ENCODE measurements at places on chromosomes 6 and 20.
A peak's percentile ranks its signal among the peaks of the same experiment; 100 is the strongest.

DNA sequence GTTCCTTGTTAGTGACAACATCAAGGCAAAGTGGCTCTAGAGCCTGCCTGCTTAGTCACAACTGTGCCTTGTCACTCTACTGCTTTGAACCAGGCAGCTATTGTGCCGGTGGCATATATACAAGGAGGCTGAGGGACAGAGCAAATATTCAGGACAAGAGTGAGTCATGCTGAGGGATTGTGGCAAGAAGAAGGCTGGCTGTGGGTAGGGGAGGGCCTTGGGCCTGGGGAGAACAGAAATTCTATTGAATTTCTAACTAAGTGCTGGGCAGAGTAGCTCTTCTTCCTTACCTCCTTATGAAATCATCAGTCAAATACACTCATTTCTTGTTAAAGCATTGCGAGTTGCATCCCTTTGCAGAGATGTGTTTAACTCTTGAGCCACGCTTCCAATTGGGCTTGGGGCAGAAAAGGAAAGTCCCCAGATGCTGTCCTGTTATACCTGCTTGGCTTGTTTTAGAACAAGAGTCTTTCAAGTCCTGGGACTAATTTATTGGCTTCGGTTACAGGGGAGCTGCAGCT, 59.7 kb downstream of the PFDN4 start:
- H3K27ac ChIP-seq: no peak overlapping the region
- peaks cover 2% of the 10 kb centered on the region for H3K27me3 ChIP-seq
- no peaks in the 10 kb centered on the region for H3K36me3 ChIP-seq
- DNase-seq: peak; percentile 6

GRCh38 chr6:170532867-170533488, 20.1 kb downstream of the PSMB1 start:
- H3K27ac ChIP-seq: peak overlapping the region; percentile 47
- no peaks in the 10 kb centered on the region for H3K27me3 ChIP-seq
- peaks cover 6% of the 10 kb centered on the region for H3K4me1 ChIP-seq
- peaks cover 27% of the 10 kb centered on the region for H3K36me3 ChIP-seq

- H3K27me3 ChIP-seq: no peaks in the 10 kb centered on the region
- no peak overlapping the region for H3K27ac ChIP-seq
- H3K4me1 ChIP-seq: no peaks in the 10 kb centered on the region
- DNase-seq: no peak
Measured at GRCh38 chr20:16352321-16352720, 220.9 kb downstream of the KIF16B start.

GRCh38 chr20:60100780-60101179, 142.6 kb downstream of the CDH26 start:
- H3K4me3 ChIP-seq: no peak overlapping the region
- peaks cover 2% of the 10 kb centered on the region for H3K27me3 ChIP-seq
- H3K27ac ChIP-seq: no peak overlapping the region
- no peaks in the 10 kb centered on the region for H3K36me3 ChIP-seq
- DNase-seq: no peak
- H3K4me1 ChIP-seq: no peaks in the 10 kb centered on the region

DNA sequence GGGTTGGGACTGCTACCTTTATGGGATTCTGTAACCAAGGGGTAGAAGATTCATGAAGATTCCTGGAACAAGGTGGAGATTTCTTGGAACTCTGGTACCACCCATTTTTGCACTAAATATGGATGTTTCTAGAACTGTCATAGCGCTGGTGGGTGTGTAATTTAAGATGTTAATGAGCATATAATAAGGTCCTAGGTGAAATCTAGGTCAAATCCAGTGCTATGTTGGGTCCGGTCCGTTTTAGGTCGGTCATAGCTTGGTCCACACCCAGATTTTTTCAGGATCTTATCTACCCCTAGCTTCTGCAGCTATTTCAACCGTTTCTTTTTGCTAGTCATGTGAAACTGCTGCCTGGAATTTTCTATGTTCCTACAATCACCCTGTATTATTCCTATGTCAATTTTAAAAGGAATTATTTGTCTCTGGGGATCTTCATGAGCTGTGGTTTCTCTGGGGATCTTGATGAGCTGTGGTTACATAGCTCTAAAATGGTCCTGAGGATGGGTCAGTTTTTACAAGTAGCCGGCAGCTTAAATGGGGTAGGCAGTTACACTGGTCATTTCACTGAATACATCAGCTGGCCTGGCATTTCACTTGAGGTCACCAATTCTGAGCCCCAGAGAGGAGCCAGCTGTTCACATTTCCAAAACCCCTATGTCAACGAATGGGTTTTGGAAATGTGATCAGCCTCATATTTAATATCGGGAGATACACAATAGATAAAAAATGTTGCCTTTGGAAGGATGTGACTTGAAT, 652.3 kb upstream of the FLRT3 start:
- no peak overlapping the region for H3K4me3 ChIP-seq
- H3K4me1 ChIP-seq: no peaks in the 10 kb centered on the region
- no peak overlapping the region for H3K27ac ChIP-seq

GRCh38 chr6:136148051-136148450, 102.1 kb downstream of the MTFR2 start:
- H3K27ac ChIP-seq: no peak overlapping the region
- H3K36me3 ChIP-seq: peaks cover 15% of the 10 kb centered on the region
- H3K27me3 ChIP-seq: no peaks in the 10 kb centered on the region
- no peaks in the 10 kb centered on the region for H3K4me1 ChIP-seq
- H3K4me3 ChIP-seq: no peak overlapping the region

GRCh38 chr20:32984196-32984595, 20.0 kb downstream of the SUN5 start:
- no peak overlapping the region for H3K27ac ChIP-seq
- no peak overlapping the region for H3K4me3 ChIP-seq
- DNase-seq: no peak
- H3K27me3 ChIP-seq: peaks cover 9% of the 10 kb centered on the region
- H3K36me3 ChIP-seq: no peaks in the 10 kb centered on the region

- peak overlapping the region; percentile 48 for H3K27ac ChIP-seq
- peak; percentile 93 for DNase-seq
- H3K4me1 ChIP-seq: peaks cover 28% of the 10 kb centered on the region
- H3K27me3 ChIP-seq: no peaks in the 10 kb centered on the region
Measured at GRCh38 chr6:106159531-106159940, 73.4 kb downstream of the PRDM1 start.

DNA sequence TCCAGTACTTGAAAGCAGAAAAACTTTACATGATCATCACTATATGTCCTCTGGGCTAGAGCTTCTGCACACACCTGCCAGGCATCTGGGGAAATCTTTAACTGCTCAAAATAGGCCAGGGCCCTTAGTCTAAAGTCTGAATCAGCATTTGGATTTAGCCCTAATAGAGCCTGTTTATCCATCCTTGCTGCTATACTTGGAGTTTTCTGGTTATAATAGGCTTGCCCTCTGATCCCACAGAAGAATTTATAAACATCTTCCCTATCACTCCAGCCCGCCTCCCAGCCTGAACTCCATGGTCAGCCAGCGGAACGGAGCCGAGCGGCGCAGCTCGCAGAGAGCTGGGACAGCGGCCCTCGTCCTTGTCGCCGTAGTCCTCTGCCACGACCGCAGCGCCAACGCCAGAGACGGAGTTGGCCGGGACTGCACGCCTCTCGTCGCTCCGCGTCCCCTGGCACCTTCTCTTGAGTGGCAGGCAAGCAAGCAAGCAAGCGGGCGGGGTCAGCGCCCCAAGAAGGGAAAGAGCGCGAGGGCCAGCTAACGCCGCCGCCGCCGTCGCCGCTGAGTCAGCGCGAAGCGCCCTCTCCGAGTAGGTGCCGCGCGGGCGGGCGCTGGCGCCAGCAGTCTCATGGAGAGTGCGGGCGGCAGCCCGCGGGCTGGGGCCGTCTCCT, 25.4 kb upstream of the ASIP start:
- H3K27me3 ChIP-seq: no peaks in the 10 kb centered on the region
- no peaks in the 10 kb centered on the region for H3K4me1 ChIP-seq
- DNase-seq: peak; percentile 67
- H3K36me3 ChIP-seq: no peaks in the 10 kb centered on the region
- H3K27ac ChIP-seq: peak overlapping the region; percentile 95
- peak overlapping the region; percentile 94 for H3K4me3 ChIP-seq

DNA sequence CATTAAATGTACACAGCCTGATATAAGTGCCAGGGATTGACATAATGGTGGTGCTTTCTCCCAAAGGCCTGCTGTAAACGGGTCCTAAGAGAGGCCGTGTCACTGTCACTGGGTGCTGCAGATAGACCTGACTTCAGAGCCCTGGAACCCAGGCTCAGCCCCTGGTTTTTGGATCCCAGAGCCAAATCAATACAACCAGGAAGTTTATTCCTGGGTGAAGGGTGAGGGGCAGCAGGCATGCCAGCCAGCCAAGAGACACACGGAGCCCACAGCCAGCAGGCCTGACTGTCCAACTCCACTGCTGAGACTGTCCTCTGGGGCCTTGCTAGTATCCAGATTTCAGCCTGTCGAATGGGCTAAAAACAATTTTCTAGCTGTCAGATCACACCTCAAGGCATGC, 12.8 kb upstream of the ARMC12 start:
- peaks cover 31% of the 10 kb centered on the region for H3K4me1 ChIP-seq
- H3K27me3 ChIP-seq: no peaks in the 10 kb centered on the region
- H3K4me3 ChIP-seq: no peak overlapping the region
- DNase-seq: no peak
- H3K27ac ChIP-seq: no peak overlapping the region

GRCh38 chr20:32535953-32536823, 48.9 kb downstream of the NOL4L start:
- peaks cover 4% of the 10 kb centered on the region for H3K4me1 ChIP-seq
- no peaks in the 10 kb centered on the region for H3K36me3 ChIP-seq
- peaks cover 33% of the 10 kb centered on the region for H3K27me3 ChIP-seq
- H3K4me3 ChIP-seq: peak overlapping the region; percentile 43
- peak; percentile 6 for DNase-seq

GRCh38 chr6:159106627-159107241, 61.9 kb upstream of the TAGAP start:
- H3K4me3 ChIP-seq: no peak overlapping the region
- no peaks in the 10 kb centered on the region for H3K36me3 ChIP-seq
- peaks cover 19% of the 10 kb centered on the region for H3K27me3 ChIP-seq
- H3K4me1 ChIP-seq: no peaks in the 10 kb centered on the region

DNA sequence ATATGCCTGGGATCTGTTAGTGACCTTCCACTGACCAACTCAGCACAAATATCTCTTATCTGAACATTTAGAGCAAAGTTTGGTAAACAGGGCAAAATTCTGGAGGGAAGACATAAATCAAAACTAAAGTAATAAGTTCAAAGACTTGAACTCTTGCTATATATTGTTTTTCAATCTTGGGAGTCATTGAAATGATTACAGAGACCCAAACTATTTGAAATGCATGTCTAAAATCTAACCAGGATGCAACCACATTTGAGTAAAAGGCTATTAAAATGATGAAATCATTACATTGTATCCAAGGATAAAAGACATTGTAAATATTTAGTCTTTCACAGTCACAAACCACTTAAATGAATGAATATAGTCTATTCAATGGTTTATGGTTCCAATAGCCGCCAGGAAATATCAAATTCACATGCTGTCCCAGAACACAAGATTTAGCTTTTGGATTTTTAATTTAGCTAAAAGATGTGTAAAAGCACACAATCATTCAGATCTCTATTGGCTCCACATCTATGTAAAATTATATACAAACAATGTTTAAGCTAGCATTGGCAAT, 256.6 kb upstream of the EPHA7 start:
- no peak for DNase-seq
- no peaks in the 10 kb centered on the region for H3K36me3 ChIP-seq
- no peak overlapping the region for H3K27ac ChIP-seq
- H3K27me3 ChIP-seq: no peaks in the 10 kb centered on the region
- no peaks in the 10 kb centered on the region for H3K4me1 ChIP-seq

DNA sequence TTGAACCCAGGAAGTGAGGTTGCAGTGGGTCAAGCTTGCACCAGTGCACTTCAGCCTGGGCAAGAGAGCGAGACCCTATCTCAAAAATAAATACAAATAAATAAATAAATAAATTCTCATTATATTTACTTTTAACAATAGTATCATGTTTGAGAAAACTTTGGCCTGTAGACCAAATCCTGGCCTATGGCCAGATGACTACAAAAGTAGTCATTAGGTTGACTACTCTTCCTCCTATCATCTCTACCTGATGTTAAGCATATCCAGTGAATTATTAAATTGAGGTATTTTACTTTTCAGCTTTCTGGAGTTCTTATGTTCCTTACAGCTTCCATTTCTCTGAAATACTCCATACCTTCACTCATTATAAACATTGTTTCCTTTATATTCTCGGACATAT, 280.6 kb downstream of the LAMA2 start:
- H3K4me1 ChIP-seq: no peaks in the 10 kb centered on the region
- no peaks in the 10 kb centered on the region for H3K27me3 ChIP-seq
- no peak overlapping the region for H3K27ac ChIP-seq
- no peaks in the 10 kb centered on the region for H3K36me3 ChIP-seq

- peak overlapping the region; percentile 97 for H3K27ac ChIP-seq
- no peak for DNase-seq
- peaks cover 3% of the 10 kb centered on the region for H3K36me3 ChIP-seq
- H3K27me3 ChIP-seq: no peaks in the 10 kb centered on the region
- H3K4me1 ChIP-seq: peaks cover 34% of the 10 kb centered on the region
Measured at GRCh38 chr20:31699801-31700728, 22.6 kb downstream of the BCL2L1 start.

- no peaks in the 10 kb centered on the region for H3K36me3 ChIP-seq
- no peak for DNase-seq
- no peak overlapping the region for H3K27ac ChIP-seq
- peaks cover 30% of the 10 kb centered on the region for H3K27me3 ChIP-seq
Measured at GRCh38 chr6:53377289-53377688, 28.5 kb upstream of the ELOVL5 start.

- no peaks in the 10 kb centered on the region for H3K27me3 ChIP-seq
- DNase-seq: no peak
- 0 out of 2 replicates have a peak, but pooled peaks cover 2% of the 10 kb centered on the region for H3K36me3 ChIP-seq
- H3K27ac ChIP-seq: no peak overlapping the region
- no peak overlapping the region for H3K4me3 ChIP-seq
- peaks cover 36% of the 10 kb centered on the region for H3K4me1 ChIP-seq
Measured at GRCh38 chr20:2130683-2131082, 29.1 kb downstream of the STK35 start.

DNA sequence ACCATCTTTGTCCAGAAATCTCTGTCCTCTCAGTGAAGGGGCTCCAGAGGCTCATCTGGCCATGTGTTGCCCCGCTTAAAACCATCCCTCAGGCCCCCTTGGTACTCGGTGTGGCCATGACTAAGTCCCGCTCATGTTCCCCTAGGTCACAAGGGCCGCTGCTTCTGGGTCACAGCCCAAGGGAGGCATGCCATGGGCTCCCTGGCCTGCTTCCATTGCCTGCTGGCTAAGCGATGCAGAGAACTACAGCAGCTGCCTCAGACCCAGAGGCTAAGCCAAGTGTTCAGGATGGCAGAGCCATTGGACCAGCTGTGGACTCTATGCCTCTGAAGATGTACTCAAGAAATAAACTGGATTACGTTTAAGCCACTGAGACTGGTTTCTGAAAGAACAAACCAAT, 95.5 kb downstream of the ZFP64 start:
- no peak for DNase-seq
- no peaks in the 10 kb centered on the region for H3K27me3 ChIP-seq
- peaks cover 13% of the 10 kb centered on the region for H3K36me3 ChIP-seq

- no peak for DNase-seq
- no peak overlapping the region for H3K4me3 ChIP-seq
- H3K36me3 ChIP-seq: no peaks in the 10 kb centered on the region
- H3K4me1 ChIP-seq: no peaks in the 10 kb centered on the region
- no peak overlapping the region for H3K27ac ChIP-seq
Measured at GRCh38 chr20:20160520-20160919, 108.2 kb downstream of the CFAP61 start.

Measured in IMR-90 (cell line).